ENCODE measurements at places on chromosomes 7 and 10.

GRCh38 chr7:136009488-136010079 is 32.4 kb upstream of the MTPN start:
- DNase-seq, result peak; percentile 2

GRCh38 chr10:129921801-129922597 is 42.1 kb downstream of the EBF3 start:
- DNase-seq, result no peak

DNA sequence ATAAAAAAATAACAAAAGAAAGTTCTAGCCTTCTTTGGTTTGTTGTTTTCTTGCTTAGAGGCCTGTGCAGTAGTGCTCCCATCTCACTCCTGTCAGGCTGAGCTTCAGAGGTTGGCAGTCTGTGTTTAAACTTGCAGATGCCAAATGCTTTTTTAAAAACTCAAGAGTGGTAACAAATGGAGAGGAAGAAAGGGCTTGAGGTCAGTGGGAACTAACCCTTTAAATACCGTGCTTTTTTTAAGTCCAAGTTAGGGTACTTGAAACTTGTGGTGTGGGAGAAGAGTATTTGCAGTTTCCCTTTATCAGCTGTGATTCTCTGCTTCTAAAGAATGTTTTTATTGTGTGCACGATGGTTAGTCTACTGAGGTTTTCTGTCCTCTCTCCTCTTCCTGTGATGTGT is 29.4 kb downstream of the ZRANB1 start:
- no peak for DNase-seq

- no peak for DNase-seq
Observed at GRCh38 chr10:34195364-34196057, 619.6 kb downstream of the PARD3 start.

DNA sequence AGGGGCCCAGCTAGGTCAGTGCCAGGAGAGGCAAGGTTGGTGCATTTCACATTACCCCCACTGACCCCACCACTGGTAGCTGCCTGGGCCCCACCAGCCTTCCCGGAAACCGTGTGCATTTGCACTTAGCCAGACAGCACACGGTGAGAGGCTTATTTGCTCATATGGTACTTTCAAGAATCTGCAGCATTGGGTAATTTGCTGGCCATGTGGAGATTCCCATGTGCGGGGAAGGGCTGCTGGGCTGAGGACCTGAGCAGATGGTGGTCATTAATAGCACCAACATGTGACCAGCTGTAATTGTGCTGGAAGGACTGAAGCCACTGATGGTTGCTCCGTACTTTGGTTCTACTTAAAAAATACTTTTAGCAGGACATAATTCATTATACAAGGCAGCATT is 323.8 kb downstream of the DPP6 start:
- DNase-seq, result no peak
